ENCODE measurements at places on chromosomes 4 and X. TPM values are rescaled to one million over a fixed set of nuclear protein-coding genes. Genes with fewer than 3 reads are reported as not detected.
A peak's percentile ranks its signal among the peaks of the same experiment; 100 is the strongest.

DNA sequence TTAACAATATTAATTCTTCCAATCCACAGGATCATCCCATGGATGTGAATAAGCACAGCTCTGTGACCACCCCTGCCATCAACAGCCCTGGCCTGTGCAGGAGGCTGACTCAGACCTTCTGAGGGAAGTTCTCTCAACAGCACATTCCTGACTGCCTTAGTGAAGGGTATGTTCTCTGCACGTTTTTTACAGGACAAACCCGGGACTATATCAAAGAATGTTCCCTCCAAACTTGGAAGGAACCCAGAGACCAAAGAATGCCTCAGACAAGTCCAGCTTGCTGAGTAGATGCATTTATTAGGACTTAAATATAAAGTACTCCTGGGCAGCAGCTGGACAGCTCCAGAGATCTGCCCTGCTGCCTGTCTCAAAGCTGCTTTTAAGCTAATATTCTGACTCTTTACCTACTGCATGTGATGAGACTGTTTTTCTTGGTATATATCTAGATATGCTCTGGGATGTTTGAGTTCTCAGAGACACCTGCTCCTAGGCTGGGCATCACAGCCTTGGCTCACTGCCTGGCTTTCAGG lies 1127.8 kb upstream of the PRKX start:
- H3K27ac ChIP-seq = no peak overlapping the region
- no peaks in the 10 kb centered on the region for H3K27me3 ChIP-seq
- H3K36me3 ChIP-seq = no peaks in the 10 kb centered on the region
- H3K4me3 ChIP-seq = no peak overlapping the region

DNA sequence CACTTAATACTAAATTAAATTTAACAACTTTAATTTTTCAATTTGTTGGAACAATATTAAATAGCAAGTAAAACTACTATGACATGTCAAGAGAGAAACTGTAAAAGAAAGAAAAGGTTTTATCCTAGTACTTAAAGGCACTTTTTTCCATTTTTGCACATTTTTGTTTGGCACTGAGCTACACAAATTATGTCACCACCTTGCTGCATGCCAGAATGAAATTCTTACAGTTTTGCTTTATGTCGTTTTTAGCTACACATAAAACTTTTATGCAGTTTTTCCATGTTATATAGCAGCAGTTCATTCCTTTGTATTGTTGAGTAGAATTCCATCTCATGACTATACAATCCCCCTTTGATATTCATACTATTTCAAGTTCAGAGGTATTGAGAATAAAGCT lies 99.1 kb upstream of the RXFP1 start:
- H3K27me3 ChIP-seq = peaks cover 24% of the 10 kb centered on the region
- H3K27ac ChIP-seq = no peak overlapping the region
- no peaks in the 10 kb centered on the region for H3K4me1 ChIP-seq
- DNase-seq = no peak

- no peak overlapping the region for H3K4me3 ChIP-seq
- H3K27me3 ChIP-seq = no peaks in the 10 kb centered on the region
- H3K27ac ChIP-seq = no peak overlapping the region
- no peak for DNase-seq
Observed at GRCh38 chr4:15188605-15189539, 186.6 kb downstream of the CPEB2 start.

- no peaks in the 10 kb centered on the region for H3K36me3 ChIP-seq
- no peak overlapping the region for H3K4me3 ChIP-seq
- no peak overlapping the region for H3K27ac ChIP-seq
- DNase-seq = no peak
Observed at GRCh38 chrX:119549327-119550016, 15.7 kb downstream of the STEEP1 start.

SSX1 gene
- not detected for total RNA-seq

GRCh38 chr4:127141856-127142255 lies 490.9 kb upstream of the INTU start:
- no peaks in the 10 kb centered on the region for H3K27me3 ChIP-seq
- H3K4me3 ChIP-seq = no peak overlapping the region
- peaks cover 52% of the 10 kb centered on the region for H3K4me1 ChIP-seq
- H3K27ac ChIP-seq = no peak overlapping the region

GRCh38 chr4:88043586-88044340 lies 36.3 kb downstream of the PKD2 start:
- no peak overlapping the region for H3K4me3 ChIP-seq
- H3K27ac ChIP-seq = no peak overlapping the region
- H3K27me3 ChIP-seq = no peaks in the 10 kb centered on the region
- no peaks in the 10 kb centered on the region for H3K4me1 ChIP-seq
- peaks cover 26% of the 10 kb centered on the region for H3K36me3 ChIP-seq
- no peak for DNase-seq

DNA sequence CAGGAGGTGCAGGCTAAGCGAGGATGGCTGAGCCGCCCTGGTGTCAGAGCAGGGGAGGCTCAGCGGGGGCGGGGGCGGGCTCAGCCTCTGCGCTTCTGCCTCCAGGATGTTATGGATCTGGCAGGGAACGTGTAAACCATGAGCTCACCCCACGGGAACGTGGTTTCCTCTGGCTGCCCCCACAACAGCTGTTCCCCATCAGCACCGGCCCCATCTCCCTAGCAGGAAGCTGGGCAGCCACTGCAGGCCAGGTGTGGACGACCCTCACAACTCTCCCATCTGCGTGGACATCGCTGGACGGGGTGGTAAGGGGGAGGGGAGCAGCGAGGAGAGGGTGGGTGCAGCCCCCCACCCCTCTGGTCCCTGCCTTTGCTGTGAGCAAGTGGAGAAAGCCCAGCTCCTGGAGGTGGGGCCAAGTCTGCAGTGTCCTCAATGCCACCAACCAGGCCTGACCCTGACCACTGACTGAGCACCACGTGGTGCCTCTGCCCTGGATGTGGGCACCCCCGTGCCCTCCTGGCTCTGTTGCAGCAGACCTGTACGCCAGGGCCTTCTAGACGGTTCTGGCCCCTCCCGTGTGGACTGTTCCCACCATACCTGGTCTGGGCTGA lies 28.1 kb upstream of the SPON2 start:
- no peaks in the 10 kb centered on the region for H3K36me3 ChIP-seq
- peak overlapping the region; percentile 49 for H3K27ac ChIP-seq
- H3K4me1 ChIP-seq = peaks cover 55% of the 10 kb centered on the region
- peak; percentile 86 for DNase-seq
- H3K27me3 ChIP-seq = no peaks in the 10 kb centered on the region

DNA sequence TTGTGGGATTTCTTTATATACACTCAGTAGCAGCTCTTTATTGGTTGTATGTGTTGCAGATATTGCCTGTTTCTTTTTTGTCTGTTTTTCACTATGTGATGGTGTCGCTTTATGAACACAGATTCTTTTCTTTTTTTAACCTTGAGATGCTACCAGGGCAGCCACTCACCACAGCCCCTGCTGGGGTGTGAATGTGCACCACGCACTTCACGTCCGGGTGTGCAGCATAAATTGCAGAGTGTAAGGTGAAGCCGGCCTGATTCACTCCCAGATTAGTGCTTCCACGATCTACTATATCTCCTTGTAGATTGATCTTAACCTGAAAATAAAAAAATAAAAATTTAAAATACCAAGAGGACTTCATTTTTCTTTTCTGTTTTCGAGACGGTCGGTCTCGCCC lies 71.4 kb downstream of the FAM193A start:
- DNase-seq = peak; percentile 17
- H3K4me3 ChIP-seq = no peak overlapping the region
- H3K36me3 ChIP-seq = peaks cover 2% of the 10 kb centered on the region
- no peak overlapping the region for H3K27ac ChIP-seq

DNA sequence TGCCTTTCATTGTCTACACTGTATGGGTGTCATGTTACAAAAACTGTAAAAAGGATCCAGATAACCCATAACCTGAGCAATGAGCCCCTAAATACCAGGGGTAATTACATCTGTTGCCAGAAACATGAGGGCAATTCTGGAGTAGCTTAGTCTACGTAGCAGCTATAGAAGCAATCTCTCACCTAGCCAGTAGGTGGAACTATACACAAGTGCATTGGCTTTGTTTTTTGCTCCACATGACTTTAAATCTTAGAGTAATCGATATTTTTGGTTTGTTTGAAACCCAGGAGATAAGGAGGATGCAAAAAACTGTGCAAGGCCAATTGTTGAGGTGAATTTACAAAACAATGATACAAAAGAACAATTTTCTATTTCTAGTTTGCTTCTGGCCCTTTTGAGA lies 57.5 kb downstream of the GPR82 start:
- no peaks in the 10 kb centered on the region for H3K27me3 ChIP-seq
- peaks cover 22% of the 10 kb centered on the region for H3K4me1 ChIP-seq
- no peak for DNase-seq

ARSD gene
- 35.3 TPM for total RNA-seq

MAGEA2B gene
- not detected for total RNA-seq

FSTL5 gene
- total RNA-seq = not detected

- DNase-seq = no peak
- no peak overlapping the region for H3K4me3 ChIP-seq
- peak overlapping the region; percentile 86 for H3K27ac ChIP-seq
- H3K4me1 ChIP-seq = peaks cover 41% of the 10 kb centered on the region
- H3K36me3 ChIP-seq = peaks cover 24% of the 10 kb centered on the region
Observed at GRCh38 chr4:17618926-17619325, 4.5 kb downstream of the MED28 start.

REPS2 gene
- total RNA-seq = 2.2 TPM

GRCh38 chrX:19382555-19383145 lies 38.9 kb downstream of the PDHA1 start:
- H3K27ac ChIP-seq = no peak overlapping the region
- DNase-seq = no peak
- no peaks in the 10 kb centered on the region for H3K4me1 ChIP-seq
- no peaks in the 10 kb centered on the region for H3K36me3 ChIP-seq

GRCh38 chrX:153765138-153766079 lies 1.4 kb downstream of the PLXNB3 start:
- no peak for DNase-seq
- H3K4me1 ChIP-seq = peaks cover 11% of the 10 kb centered on the region
- no peaks in the 10 kb centered on the region for H3K27me3 ChIP-seq
- peaks cover 2% of the 10 kb centered on the region for H3K36me3 ChIP-seq

WDR1 gene
- 462 TPM for total RNA-seq

- no peak for DNase-seq
- peaks cover 31% of the 10 kb centered on the region for H3K27me3 ChIP-seq
- H3K4me1 ChIP-seq = no peaks in the 10 kb centered on the region
- no peaks in the 10 kb centered on the region for H3K36me3 ChIP-seq
- no peak overlapping the region for H3K4me3 ChIP-seq
Observed at GRCh38 chrX:1150569-1151347, 61.7 kb downstream of the CRLF2 start.

ADRA2C gene
- 0.99 TPM for total RNA-seq

ZAR1 gene
- not detected for total RNA-seq

KIT gene
- total RNA-seq = 3.1 TPM

CXCL5 gene
- 0.22 TPM for total RNA-seq

DNA sequence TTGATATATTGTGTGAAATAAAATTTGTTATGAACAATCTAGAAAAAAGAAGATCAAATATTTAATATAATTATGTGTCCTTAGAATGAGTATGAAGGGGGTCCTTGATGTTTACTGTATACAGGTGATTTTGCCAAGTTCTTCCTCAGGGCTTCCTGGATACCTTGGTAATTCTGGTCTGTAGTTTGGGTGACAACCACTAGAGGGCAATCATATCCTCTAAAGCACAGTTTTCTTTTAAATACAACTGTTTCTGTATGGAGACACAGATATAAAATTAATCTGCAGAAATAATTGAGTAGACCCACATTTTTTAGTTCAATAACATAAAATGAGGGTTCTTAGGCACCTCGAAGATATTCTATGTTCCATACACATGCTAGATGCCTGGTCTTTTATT lies 157.7 kb downstream of the SPANXN1 start:
- no peaks in the 10 kb centered on the region for H3K4me1 ChIP-seq
- H3K4me3 ChIP-seq = no peak overlapping the region
- no peak for DNase-seq
- H3K36me3 ChIP-seq = no peaks in the 10 kb centered on the region
- H3K27me3 ChIP-seq = no peaks in the 10 kb centered on the region
- H3K27ac ChIP-seq = no peak overlapping the region

LDB2 gene
- total RNA-seq = 1.5 TPM

- H3K27ac ChIP-seq = peak overlapping the region; percentile 50
- H3K36me3 ChIP-seq = peaks cover 26% of the 10 kb centered on the region
- H3K4me3 ChIP-seq = no peak overlapping the region
- H3K27me3 ChIP-seq = no peaks in the 10 kb centered on the region
- H3K4me1 ChIP-seq = peaks cover 29% of the 10 kb centered on the region
Observed at GRCh38 chr4:140652601-140653000, 83.8 kb upstream of the UCP1 start.

GRCh38 chrX:132584936-132585335 lies 96.1 kb upstream of the MBNL3 start:
- peaks cover 18% of the 10 kb centered on the region for H3K27me3 ChIP-seq
- no peak overlapping the region for H3K27ac ChIP-seq
- DNase-seq = no peak
- H3K36me3 ChIP-seq = no peaks in the 10 kb centered on the region

PAGE2 gene
- total RNA-seq = not detected
